ENCODE measurements at places on chromosomes 3 and 15.

- DNase-seq: no peak
These were observed 45.9 kb downstream of the POLR2M start for GRCh38 chr15:57752436-57752835.

- no peak for DNase-seq
These were observed 30.8 kb downstream of the LRRC28 start for GRCh38 chr15:99282121-99282520.

GRCh38 chr15:37133602-37134001 lies 33.3 kb upstream of the MEIS2 start:
- DNase-seq: no peak

GRCh38 chr3:52783211-52783555 lies 5.8 kb downstream of the ITIH1 start:
- no peak for DNase-seq

GRCh38 chr3:183590442-183590841 lies 34.9 kb upstream of the KLHL6 start:
- DNase-seq: no peak

- no peak for DNase-seq
These were observed 125.4 kb upstream of the PLCL2 start for GRCh38 chr3:16759227-16759903.

GRCh38 chr3:13023971-13024764 lies 49.1 kb downstream of the IQSEC1 start:
- DNase-seq: no peak
